ENCODE measurements at places on chromosomes 1 and 21. TPM values are rescaled to one million over a fixed set of nuclear protein-coding genes. Genes with fewer than 3 reads are reported as not detected.

GUCA2A gene
- not detected for total RNA-seq

OR2T3 gene
- total RNA-seq: not detected

BSDC1 gene
- total RNA-seq: 38.0 TPM

KRTAP13-2 gene
- total RNA-seq: not detected

SLC35F3 gene
- total RNA-seq: not detected

C4BPA gene
- total RNA-seq: not detected

TMEM50B gene
- 26.5 TPM for total RNA-seq

VSIG8 gene
- not detected for total RNA-seq

FAM177B gene
- not detected for total RNA-seq

HMCN1 gene
- 16.8 TPM for total RNA-seq

ZBTB48 gene
- total RNA-seq: 15.0 TPM

LEMD1 gene
- total RNA-seq: not detected

CFAP141 gene
- not detected for total RNA-seq

STUM gene
- total RNA-seq: 0.33 TPM

ZNF683 gene
- total RNA-seq: not detected

C2CD4D gene
- total RNA-seq: 0.26 TPM

GBP1 gene
- 3.4 TPM for total RNA-seq

RPE65 gene
- total RNA-seq: not detected

TBX19 gene
- 0.65 TPM for total RNA-seq

LAX1 gene
- total RNA-seq: not detected

SLC45A1 gene
- total RNA-seq: 0.98 TPM

CA14 gene
- total RNA-seq: not detected

MPL gene
- total RNA-seq: 0.09 TPM

TPTE gene
- not detected for total RNA-seq

MRPL24 gene
- 31.7 TPM for total RNA-seq

PRKAA2 gene
- 2.9 TPM for total RNA-seq

LORICRIN gene
- not detected for total RNA-seq

FBXO2 gene
- total RNA-seq: 1.4 TPM

TMEM125 gene
- not detected for total RNA-seq

PMVK gene
- 11.3 TPM for total RNA-seq

INAVA gene
- not detected for total RNA-seq

CFHR1 gene
- not detected for total RNA-seq

OR6N1 gene
- not detected for total RNA-seq

HES4 gene
- 23.6 TPM for total RNA-seq

SERINC2 gene
- 6.5 TPM for total RNA-seq

KCNK1 gene
- total RNA-seq: not detected

PNRC2 gene
- total RNA-seq: 104 TPM

LENEP gene
- total RNA-seq: not detected

CFAP45 gene
- total RNA-seq: under 0.01 TPM

Measured in dermis lymphatic vessel endothelial cell (primary cell).